ENCODE measurements at places on chromosomes 11 and 22.

GRCh38 chr11:114977651-114978050 is 299.3 kb downstream of the NXPE2 start:
- DNase-seq: no peak

GRCh38 chr11:1747753-1748635 is 2.4 kb downstream of the IFITM10 start:
- peak; percentile 17 for DNase-seq

DNA sequence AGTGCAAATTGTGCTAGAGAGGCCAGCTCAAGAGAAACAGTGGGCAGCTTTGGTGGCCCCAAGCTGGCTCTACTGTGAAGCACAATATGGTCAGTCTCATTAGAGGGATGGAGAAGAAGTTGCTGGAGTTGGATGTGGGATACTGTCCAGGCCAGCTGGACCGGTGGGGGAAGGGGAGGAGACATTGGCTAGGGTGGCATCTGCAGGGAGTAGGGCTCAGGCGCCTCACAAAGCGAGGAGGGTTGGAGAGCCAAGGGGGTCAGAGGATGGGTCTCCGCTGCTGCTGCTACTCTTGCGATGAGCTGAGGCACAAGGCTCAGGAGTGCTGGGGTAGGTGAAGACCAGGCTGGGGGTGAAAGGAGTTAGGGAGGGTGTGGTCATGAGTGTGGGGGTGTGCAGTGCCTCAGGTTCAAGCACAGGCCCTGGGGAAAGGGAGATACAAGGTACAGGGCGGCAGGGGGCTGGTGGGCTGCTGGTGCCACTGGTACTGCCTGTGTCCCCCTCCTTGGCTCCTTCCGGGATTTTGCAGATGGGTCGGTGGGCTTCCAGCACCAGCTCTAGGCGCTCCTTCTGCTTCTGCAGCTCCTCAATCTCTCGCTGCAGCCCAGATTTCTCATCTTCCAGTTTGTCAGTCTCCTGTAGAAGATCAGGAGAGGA is 2.3 kb downstream of the CCDC85B start:
- no peak for DNase-seq

DNA sequence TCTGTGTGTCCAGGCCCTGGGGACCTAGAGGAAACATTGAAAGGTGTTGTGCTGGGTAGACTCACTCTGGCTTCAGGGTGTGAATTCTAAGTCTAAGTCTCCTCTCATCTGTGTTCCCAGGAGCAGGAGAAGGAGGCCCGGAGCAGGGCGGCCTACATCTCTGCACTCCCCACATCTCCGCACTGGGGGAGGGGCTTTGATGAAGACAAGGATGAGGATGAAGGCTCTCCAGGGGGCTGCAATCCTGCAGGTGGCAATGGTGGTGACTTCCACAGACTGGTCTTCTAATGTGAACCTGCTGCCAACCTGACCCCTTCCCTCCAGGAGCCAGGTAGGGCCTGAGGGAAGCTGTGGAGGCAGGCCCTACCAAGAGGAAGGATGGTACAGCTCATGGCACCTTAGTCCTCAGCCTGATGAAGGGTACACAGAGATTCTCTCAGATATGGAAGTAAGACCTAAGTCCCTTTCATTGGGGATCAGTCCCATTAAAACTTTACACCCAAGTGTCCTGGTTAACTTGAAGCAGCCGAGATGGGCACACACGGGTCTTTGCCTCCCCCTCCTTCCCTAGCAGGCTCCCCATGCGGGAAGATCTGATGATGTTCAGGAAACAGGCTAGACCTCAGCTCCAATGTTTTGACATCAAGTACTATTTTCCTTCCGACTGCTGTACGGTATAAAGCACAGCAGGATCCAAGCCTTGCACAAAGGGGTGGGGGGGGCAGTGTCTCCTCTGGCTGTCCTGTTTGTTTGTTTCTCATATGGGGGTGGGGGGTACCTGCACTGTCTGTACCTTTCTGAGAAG is 25.0 kb downstream of the USP35 start:
- no peak for DNase-seq

DNA sequence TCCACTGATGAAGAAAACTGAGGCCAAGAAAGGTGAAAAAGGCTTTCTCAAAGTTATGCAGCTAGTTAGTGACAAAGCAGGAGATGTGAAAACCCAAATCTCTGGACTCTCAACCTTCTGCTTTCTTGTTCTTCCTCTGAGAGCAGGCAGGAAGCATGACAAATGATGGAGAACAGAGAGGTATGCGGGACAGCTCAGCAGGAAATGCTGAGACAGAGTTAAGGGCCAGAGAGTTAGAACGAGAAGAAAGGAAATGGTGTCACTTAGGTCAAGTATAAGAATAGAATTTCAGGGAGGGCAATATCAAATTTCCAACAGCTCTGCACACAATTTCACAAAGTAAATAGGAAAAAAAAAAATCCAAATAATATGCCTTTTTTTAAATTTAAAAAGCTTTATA is 67.6 kb upstream of the ARHGAP42 start:
- no peak for DNase-seq

DNA sequence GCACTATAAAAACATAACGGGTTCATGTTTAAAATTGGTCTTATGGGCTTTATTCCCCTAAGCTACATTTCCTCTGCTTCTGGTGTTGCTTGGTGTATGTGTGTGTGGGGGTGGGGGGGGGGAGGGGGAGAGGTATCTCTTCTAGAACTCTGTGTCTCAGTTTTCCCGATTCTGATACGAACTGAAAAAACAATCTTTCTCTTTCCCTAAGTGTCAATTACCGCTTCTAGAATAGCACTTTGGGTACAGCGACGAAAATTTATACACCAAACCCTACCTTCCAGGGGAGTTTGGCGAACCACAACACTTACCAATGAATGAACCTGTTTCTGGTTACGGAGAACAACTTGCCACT is 636 bp downstream of the NUP160 start:
- no peak for DNase-seq

DNA sequence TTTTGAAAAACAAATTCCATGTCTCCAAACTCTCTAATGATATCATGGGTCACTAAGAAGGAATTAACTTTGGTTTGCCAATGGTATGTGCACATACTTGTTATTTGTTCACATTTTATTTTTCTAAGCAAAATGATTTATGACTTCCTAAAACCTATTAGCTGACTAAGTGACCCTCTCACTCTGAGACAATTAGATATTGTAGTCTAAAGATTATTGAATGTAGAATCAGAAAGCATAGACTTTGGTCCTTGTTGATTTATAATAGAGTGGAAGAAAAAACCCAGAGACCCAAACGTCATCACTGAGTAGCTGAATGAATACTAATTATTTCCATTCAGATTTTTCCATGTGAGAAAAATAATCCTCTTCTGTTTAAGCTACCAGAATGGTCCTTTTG is 243.5 kb upstream of the ANO3 start:
- DNase-seq: no peak

DNA sequence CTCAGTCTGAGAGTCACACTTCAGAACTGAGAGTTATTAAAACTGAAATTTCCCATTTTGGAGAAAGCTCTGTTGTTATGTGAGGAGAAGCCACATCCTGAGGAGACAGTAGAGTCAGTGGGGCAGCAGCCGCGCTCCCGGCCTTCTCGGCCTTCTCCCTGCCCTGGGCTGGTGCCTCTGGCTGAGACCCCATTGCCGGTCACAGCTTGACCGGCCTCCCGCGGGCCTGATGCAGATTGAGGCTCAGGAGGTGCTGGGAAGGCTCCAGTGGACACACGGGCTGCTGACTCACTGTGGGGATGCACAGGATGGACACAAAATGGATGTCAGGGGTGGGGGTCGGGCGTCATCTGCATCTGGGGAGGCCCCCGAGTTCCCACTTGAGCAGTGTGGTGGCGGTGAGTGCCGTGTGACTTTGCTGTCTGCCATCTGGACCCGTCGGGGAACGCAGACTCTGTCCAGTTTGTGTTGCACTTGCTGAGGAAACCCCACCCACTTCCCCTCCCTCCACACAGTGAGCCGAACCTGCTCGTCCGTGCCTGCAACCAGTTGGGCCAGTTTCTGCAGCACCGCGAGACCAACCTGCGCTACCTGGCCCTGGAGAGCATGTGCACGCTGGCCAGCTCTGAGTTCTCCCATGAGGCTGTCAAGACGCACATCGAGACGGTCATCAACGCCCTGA is 50.1 kb downstream of the MUC6 start:
- DNase-seq: no peak

- peak; percentile 67 for DNase-seq
These were observed at the start of gene CASP1 for GRCh38 chr11:105034813-105035620. CASP1 (minus strand) TSS chr11:105035144; CDS start chr11:105035113, 31 bp downstream.

GRCh38 chr11:87425391-87425790 is 387.7 kb downstream of the TMEM135 start:
- no peak for DNase-seq

GRCh38 chr11:107592231-107592590 is 1.3 kb downstream of the ELMOD1 start:
- no peak for DNase-seq

- no peak for DNase-seq
These were observed 220.6 kb downstream of the NTM start for GRCh38 chr11:131591051-131591461.

DNA sequence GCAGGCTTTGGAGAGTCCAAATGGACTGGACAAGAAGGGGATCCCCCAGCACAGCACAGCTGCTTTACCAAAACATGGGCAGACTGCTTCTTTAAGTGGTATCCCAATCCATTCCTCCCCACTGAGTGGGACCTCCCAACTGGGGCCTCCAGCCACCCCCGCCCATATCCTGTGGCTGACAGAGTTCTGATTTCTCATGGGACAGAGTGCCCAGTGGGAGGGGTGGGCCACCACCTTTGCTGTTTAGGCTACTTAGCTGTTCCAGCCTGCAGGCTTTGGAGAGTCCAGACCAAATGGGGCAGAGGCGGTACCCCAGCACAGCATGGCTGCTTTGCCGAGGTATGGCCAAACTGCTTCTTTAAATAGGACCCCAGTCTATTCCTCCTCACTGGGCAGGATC is 26.9 kb upstream of the DEUP1 start:
- no peak for DNase-seq

- DNase-seq: no peak
These were observed 505 bp downstream of the ZNF214 start for GRCh38 chr11:7019500-7020182.

GRCh38 chr11:30365793-30366517 is 43.1 kb downstream of the ARL14EP start:
- no peak for DNase-seq

- DNase-seq: no peak
These were observed 88.5 kb downstream of the GRAMD1B start for GRCh38 chr11:123518496-123519054.

- no peak for DNase-seq
These were observed 99.7 kb downstream of the PPP6R3 start for GRCh38 chr11:68560216-68560615.

DNA sequence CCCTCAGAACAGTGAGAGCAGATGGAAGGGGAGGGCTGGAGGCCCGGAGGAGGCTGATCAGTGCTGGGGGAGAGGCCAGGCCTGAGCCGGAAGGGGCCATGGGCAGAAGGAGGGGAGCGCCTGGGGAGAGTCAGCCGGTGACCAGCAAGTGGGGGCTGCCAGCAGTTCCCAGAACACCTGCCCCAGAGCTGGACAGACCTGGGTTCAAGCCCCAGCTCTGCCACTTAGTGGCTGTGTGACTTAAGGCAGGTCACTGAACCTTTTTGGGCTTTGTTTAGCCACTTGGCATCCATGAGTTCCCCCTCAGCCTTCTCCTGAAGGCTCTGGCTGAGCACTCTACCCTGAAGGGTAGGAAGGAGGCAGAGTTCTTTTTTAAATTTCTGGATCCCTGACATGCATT is 17.4 kb downstream of the WNT11 start:
- no peak for DNase-seq

DNA sequence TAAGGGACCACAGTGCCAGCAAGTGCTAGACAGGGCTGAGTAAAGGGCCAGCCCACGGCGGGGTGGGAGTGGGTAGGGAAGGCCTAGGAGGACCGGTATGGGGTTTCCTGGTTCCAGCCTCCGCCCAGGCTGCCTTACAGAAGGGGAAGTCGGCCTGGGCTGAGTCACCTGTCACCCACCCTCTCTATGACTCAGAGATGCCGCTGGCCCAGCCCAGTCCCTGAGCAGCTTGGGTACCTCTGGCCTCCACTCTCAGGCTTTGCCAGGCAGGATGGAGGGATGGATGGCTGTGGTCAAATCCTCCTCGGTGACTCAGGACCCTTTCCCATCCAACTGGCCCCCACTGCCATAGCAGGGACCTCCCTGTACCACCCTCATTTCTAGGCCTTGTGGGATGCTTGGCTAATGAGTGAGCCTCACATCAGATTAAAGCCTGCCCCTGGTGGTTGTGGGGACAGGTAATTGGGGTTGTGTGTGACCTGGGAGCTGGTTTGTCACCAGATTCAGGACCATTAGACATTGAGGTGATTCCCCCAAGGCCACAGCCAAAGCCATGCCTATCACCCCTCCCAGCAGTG is 13.9 kb downstream of the SLC35E4 start:
- peak; percentile 65 for DNase-seq

GRCh38 chr11:110019675-110020074 is 73.5 kb upstream of the ZC3H12C start:
- no peak for DNase-seq

DNA sequence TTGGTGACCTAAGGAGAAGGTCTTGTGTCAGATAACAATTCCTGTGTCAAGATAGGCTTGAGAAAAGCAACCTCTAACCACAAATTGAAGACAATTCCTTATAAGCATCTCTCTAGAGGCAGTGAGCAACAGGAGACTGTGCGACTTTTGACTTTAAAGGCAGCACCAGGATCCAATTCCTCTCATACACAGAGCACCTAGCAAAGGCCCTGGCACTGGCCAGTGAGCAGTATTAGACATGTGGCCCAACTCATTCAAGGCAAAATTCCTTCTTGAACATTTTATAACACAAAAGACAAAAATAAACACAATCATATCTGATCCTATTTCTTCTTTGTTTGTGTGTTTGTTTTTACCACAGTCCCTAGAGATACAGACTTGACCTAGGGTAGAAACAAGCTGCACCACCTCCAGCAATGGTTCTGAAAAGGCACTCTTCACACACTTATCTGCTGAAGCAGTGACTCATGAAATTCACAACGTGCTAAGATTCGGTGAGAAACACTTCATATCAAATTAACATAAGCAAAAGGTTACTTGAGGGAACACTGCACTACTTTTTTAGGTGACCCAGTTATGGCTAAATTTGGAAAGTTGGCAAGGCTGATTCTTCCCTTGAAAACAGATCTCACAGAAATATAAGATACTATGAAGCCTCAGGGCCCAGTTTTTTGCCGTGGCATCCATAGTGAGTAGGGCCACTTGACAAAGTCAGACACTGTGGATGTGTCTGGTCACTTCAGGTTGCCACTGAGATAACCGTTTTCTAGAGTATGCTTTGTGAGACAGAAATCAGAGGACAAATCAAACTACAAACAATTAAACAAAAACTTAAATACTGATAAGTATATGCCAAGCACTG is 1018.9 kb downstream of the DLG2 start:
- DNase-seq: no peak

GRCh38 chr11:62264004-62264403 is 6.0 kb upstream of the SCGB2A2 start:
- DNase-seq: no peak

Data from natural killer cell (primary cell).